ENCODE measurements at places on chromosomes 3 and 15. TPM values are rescaled to one million over a fixed set of nuclear protein-coding genes. Genes with fewer than 3 reads are reported as not detected.
A peak's percentile ranks its signal among the peaks of the same experiment; 100 is the strongest.

Gene CGNL1
- not detected for total RNA-seq

Gene DNAH12
- 0.10 TPM for total RNA-seq

- no peak for DNase-seq
- no peaks in the 10 kb centered on the region for H3K36me3 ChIP-seq
- no peaks in the 10 kb centered on the region for H3K27me3 ChIP-seq
- H3K4me3 ChIP-seq, result no peak overlapping the region
- H3K27ac ChIP-seq, result no peak overlapping the region
Observed at GRCh38 chr3:121223116-121223515, 315.1 kb downstream of the STXBP5L start.

DNA sequence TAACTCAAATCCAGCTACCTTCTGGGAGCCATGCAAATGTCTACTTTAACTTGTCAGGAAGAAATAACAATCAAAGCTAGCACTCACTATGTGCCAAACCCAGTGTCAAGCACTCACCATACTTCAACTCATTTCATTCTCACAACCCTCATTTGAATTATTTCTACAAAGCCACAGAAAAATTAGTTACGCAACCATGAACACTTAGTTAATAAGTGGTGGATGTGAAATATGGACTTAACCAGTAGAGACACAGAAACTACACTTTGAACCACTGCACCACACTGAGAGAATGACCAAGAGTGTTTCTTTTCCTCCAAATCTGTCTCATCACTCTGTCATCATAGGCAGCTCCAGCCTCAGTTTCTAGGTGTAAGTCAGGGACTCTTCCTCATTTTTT, 91.0 kb upstream of the MBNL1 start:
- peaks cover 20% of the 10 kb centered on the region for H3K4me1 ChIP-seq
- H3K27me3 ChIP-seq, result peaks cover 8% of the 10 kb centered on the region
- H3K27ac ChIP-seq, result no peak overlapping the region

DNA sequence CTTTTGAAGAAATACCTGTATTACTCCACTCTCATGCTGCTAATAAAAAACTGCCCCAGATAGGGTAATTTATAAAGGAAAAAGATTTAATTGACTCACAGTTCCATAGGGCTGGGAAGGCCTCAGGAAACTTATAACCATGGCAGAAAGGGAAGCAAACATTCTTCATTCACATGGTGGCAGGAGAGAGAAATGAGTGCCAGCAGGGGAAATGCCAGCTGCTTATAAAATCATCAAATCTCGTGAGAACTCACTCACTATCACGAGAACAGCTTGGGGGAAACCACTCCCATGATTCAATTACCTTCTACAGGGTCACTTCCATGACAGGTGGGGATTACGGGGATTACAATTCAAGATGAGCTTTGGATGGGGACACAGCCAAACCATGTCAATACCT, 18.7 kb downstream of the MFSD1 start:
- no peaks in the 10 kb centered on the region for H3K4me1 ChIP-seq
- no peak overlapping the region for H3K4me3 ChIP-seq
- H3K27ac ChIP-seq, result no peak overlapping the region
- DNase-seq, result no peak
- no peaks in the 10 kb centered on the region for H3K27me3 ChIP-seq
- peaks cover 17% of the 10 kb centered on the region for H3K36me3 ChIP-seq

DNA sequence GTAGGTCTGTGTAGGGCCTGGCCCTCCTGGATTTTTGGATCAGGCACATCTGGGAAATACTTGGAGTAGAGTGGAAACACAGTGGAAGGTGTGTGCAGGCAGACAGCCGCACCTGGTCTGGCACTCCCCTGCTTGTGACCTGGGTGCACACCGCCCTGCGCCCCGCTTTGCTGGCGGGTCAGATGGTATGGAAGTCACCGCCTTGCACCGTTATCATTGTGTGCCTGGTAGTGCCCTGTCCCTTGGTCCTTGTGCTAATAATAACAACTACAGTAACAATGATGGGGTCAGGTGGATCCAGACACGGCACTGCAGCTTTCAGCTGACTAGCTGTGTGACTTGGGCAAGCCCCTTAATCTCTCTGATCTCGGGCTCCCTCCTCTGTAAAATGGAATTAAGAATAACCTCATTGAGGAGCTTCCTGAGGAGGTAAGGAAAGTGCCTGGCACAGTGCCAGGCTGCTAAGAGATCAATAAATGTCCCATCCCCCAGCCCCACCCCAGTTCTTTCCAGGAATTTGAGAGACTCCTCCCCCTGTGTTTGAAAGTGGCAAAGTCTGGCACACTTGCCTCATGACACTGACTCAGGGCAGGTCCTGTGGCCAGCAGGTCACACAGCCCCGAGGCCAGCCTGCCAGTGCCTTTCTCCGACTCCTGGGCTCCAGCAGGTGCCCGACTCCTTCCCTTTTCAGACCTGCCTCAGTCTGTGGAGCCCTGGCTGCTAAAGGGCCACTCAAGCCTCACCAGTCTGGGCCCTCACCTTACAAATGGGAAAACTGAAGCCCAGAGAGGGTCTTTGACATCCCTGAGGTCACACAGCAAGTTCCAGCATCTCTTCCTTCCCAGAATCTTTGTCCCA, 9.8 kb downstream of the ISG20 start:
- H3K4me3 ChIP-seq, result peak overlapping the region; percentile 59
- peaks cover 87% of the 10 kb centered on the region for H3K4me1 ChIP-seq
- no peaks in the 10 kb centered on the region for H3K27me3 ChIP-seq
- peaks cover 75% of the 10 kb centered on the region for H3K36me3 ChIP-seq
- peak overlapping the region; percentile 94 for H3K27ac ChIP-seq

All from activated CD4-positive, alpha-beta T cell treated with anti-CD3 and anti-CD28 coated beads, Interleukin-2, amount 10 ng/mL, durations not matched to agents 7 days and 5 days (primary cell).